ENCODE measurements at places on chromosomes 6 and 20. TPM values are rescaled to one million over a fixed set of nuclear protein-coding genes. Genes with fewer than 3 reads are reported as not detected.

Gene XKR7
- not detected for total RNA-seq

Gene ZFP57
- not detected for total RNA-seq

Gene TENT5A
- 27.9 TPM for total RNA-seq

Gene AIF1
- not detected for total RNA-seq

Gene IRF4
- 0.05 TPM for total RNA-seq

Gene EYA4
- total RNA-seq, result 1.7 TPM

Gene PNPLA1
- total RNA-seq, result not detected

Gene HLA-DOB
- total RNA-seq, result 0.56 TPM

Gene MDC1
- 25.5 TPM for total RNA-seq

- no peak for DNase-seq
These were observed 67.6 kb downstream of the CD2AP start for GRCh38 chr6:47545223-47545622.

- no peak for DNase-seq
These were observed 51.3 kb upstream of the TGM3 start for GRCh38 chr20:2244523-2244922.

DNA sequence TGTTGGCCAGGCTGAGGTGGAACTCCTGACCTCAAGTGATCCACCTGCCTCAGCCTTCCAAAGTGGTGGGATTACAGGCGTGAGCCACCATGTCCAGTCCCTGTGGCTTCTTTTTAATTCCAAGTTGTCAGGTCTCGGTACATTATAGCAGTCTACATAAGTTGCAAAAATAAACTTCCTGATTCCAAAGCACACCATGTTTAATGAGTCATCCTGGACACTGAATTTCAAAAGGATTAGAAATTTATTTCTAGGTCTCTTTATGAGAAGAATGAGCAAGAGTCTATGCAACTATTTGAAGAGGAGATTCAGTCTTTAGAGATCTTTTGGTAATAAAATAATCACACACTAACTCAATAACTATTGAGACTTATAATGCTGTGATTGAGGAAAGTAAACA is 63.9 kb upstream of the MCHR2 start:
- no peak for DNase-seq

DNA sequence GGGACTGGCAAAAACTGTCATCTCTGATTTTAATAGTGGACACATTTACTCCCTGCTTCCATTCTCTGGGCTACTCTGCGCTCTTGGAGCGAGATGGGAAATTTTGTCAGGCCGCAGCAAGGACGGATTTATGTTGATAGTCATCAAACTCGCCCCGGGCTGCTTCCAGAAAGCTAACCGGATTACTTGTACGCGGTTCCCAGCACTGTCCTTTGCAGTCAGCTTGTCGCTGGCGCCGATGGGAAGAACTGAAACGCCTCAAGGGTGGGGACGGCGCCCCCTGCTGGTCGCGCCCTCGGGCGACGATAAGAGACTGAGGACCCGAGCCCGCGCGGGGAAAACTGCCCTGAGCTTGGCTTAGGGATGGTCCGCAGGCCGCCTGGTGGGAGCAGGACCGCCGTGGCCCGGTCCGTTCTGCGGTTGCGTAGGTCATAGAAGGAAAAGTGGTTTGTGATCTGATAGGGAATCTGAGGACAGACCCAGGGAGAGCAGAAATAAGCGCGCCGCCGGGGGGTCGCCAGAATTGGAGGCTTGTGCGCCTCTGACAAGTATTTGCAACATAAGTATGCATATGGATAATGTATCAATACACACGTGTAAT is 984 bp upstream of the ABT1 start:
- no peak for DNase-seq

DNA sequence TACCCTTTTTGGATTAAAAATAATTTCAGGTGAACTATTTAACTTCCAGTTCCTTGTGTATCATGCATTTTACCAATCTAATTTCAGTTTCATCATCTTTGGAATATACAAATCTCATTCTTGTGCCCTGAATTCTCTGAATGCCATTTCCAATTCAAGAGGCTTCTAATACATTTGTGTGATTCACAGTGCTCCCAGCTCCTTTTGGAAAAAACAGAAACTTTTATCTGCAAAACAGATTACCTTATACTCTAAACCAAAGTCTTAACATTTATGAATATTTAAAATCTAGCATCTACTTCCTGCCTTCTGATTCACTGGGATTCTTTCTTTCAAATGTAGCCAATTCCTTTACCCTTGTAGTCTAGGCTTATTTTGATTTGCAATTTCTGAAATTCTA is 11.1 kb upstream of the PEX7 start:
- no peak for DNase-seq

GRCh38 chr6:44028789-44029310 is 98.4 kb downstream of the MRPL14 start:
- DNase-seq, result no peak

DNA sequence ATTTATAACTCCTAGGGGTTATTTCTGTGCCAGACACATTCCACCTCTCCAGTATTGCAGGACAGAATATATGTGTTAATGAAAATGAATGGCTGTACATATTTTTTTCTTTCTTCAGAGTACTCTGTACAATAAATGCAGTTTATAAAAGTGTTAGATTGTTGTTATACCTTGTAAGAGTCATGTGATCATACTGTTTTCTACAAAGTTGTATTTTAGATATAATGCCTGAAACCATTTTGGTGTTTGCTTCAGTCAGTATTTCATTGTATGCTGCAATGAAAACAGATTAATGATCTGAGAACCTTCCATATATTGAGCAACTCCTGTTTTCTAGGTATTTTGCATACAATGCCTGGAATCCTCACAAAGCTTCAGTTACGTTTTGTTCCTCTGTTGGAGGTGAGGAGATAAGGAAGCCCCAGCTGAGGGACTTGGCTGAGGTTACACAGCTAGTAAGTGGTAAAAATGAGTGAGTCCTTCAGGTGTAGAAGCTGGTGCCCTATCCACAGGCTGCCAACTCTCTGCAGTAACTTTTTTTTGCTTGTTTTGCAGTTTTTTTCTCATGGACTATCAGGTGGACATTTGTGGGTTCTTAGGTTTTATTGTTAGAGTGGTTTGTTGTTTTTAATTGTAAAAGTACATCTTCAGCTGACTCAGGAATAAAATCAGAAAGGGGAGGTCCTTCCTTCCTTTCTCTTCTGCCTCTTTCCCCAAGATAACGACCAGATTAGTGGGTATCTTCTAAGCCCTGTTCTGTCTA is 11.6 kb downstream of the PDCD2 start:
- no peak for DNase-seq

GRCh38 chr20:37369846-37370245 is 23.9 kb downstream of the SRC start:
- peak; percentile 32 for DNase-seq

DNA sequence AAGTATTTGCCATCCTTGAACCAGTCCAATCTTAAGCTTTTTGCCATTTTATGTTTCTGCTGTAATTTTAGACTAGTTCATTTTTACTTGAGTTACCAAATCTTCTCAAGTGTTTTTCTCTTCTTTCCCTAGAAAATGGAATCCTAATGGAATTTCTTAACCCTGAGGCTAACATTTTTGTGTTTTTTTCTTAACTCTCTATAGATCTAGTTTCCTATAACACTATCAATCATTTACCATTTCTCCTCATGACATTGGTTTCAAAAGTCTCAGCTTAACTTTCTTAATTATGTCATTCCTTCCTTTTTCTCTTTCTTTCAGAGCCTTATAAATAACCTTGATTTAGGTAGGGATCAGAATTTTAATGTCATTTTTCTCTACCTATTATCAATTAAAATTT is 54.8 kb downstream of the SENP6 start:
- DNase-seq, result no peak

DNA sequence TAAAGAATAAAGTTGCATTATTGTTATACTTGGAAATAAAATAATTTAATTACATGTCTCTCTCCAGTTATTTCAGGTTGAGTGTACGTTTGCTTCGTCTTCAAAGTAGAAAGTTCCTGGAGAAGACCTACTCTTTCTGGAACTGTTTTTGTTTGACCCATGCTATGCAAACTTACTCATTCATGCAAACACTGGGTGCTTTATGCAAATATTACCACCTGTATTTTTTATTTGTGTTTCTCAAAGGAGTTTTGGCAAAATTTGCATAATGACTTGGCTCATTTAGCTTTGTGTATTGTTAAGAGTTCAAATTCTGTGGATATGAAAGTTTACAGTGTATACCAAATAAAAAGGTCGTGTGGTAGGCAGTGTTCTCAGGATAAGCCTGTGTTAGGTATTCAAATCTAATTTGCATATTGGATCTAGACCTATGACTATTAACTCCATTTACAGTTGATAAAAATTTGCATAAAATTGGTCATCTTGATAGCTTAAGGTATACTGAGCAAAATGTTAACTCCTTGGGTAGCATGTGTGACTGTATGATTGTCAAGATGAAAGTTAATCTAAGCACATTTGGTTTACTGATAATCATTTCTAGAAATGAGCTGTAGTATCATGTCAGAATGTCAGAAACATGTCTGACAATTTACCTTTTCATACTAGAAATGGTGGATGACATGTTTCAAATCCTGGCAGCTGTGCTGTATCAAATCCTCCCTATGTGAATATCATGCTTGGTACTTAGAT is 65.2 kb downstream of the CDKAL1 start:
- DNase-seq, result no peak

- DNase-seq, result no peak
These were observed 1.5 kb upstream of the PHIP start for GRCh38 chr6:79079561-79080041.

- DNase-seq, result no peak
These were observed 10.5 kb downstream of the NT5E start for GRCh38 chr6:85460154-85460920.

- no peak for DNase-seq
These were observed 266.7 kb downstream of the CDH26 start for GRCh38 chr20:60224914-60225313.

- no peak for DNase-seq
These were observed 34.9 kb downstream of the RNF24 start for GRCh38 chr20:3980260-3981131.

DNA sequence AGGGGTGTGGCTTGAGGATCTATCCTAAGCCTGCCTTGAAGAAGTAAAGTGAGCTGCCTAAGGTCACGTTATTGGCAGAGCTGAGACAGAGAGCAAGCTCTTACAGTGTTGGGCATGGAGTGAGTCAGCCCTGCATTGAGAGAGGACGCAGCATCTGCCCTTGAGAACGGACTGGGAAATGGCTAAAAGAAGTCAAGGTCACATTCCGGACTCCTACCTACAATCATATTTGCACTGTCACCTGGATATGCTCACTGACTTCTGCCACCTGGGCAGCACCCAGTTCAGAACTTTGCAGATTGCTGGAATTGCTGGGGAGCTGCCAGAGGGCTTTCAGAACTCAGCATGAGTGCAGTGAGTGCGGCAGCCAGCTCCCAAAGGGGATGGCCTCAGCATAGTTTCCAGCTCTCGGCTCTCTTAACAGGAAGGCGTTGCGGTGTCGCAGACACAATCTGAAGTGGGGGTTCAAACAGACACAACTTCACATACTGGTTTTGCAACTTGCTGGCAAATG is 199.3 kb upstream of the SGK1 start:
- no peak for DNase-seq

DNA sequence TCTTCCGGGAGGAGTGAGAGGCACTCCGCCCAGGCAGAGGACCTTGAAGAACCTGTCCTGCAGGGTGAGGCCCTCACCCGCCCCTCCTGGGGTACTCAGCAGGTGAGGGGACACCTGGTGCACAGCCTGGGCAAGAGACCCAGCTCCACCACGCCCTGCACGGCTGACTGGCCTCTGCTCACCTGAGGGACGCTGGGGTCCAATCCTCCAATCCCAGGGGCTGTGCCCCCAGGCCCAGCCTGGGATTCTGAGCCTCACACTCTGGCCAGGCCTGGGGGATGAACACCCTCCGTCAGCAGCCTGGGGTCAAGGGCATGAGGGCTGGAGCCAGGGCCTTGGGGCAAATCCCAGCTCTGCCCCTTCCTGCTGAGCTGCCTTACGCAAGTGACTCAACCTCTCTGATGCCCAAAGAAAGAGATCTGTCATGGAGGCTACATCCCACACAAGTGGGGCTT is 149.9 kb upstream of the PTPN1 start:
- peak; percentile 75 for DNase-seq

- DNase-seq, result no peak
These were observed 58.7 kb upstream of the PMEPA1 start for GRCh38 chr20:57768519-57768918.

DNA sequence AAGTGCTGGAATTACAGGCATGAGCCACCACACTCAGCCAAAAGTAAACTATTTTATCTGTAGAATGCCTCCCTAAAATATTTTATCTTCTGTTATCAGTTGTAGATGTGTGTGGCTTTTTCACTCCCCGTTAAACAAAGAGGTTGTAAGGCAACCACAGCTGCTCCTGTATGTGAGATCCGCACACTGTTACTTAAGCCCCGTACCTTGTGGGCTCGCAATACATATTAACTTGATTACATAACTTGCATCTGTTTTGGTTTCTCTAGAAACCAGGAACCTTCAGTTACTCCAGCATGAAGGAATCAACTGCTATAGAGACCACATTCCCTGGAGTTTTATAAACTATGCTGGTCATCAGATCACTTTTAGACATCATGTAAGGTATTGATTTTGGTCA is 420.1 kb upstream of the SLC35B3 start:
- no peak for DNase-seq

Measured in chondrocyte (in vitro differentiated cells).